Activated CD8-positive, alpha-beta memory T cell treated with anti-CD3 and anti-CD28 coated beads for 4 hours (primary cell): ENCODE measurements at places on chromosomes 1 and 21.
A peak's percentile ranks its signal among the peaks of the same experiment; 100 is the strongest.

DNA sequence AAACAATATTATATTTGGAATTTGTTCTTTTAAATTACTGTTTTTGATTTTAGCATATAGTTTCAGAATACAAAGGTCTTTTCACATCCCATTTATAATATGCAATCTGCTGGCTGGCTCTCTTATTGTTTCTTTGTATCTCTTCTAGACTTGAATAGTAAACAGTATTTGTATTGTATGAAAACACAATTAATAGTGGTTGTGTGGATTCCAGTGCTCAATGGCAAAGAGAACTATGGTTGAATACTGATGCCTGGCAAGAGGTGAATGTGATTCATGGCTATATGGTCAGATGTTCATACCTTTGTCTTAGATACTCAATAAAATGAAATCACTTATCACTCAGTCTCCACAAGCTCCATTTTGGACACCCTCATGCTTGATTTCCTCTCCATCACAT is 37.2 kb downstream of the OR6Y1 start:
- DNase-seq: no peak

DNA sequence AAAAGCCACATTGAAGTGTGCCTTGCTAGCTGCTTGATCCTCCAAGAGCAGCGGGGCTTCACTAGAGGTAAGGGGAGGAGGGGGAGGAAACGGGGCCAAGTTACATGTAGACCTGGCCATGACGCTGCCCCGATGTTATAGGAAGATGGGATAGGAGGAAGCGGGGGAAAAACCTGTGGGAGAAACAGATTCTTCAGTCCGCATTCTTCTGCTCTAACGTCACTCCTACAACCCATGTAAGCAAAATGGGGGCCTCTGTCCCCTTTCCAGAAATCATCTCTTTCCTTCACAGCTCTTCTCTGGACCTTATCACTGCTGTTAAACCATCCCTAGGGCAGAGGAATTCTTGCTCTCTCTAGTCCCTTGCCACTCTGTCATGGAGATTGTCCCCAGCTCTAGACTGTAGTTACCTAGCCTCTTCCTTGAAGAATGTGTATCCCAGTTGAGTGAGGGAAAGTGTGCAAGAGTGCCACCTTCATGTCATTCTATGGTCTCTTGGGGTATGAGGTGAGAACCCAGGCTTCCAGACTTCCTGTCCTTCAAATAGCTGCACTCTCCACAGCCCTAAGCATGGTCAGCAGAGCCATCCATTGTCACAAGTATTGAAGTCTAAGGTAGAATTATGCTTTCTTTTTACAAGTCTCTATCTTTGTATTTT is 11.4 kb downstream of the PLEKHO1 start:
- DNase-seq: no peak

- no peak for DNase-seq
Measured at GRCh38 chr21:28537371-28538079, 455.2 kb downstream of the LTN1 start.

DNA sequence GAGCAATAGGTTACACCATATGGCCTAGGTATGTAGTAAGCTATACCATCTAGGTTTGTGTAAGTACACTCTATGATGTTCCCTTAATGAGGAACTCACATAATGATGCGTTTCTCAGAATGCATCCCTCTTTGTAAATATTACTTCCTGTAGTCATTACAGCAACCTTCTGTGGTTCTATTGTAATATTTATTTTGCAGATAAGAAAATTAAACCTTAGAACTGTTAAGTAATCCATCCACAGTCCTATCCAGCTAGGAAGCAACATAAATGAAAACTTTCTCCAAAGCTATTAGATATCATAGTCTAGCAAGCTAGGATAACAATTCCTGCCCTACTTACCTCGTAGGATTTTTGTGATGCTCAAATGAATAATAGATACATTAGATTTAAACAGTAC is 88.7 kb downstream of the WLS start:
- no peak for DNase-seq

DNA sequence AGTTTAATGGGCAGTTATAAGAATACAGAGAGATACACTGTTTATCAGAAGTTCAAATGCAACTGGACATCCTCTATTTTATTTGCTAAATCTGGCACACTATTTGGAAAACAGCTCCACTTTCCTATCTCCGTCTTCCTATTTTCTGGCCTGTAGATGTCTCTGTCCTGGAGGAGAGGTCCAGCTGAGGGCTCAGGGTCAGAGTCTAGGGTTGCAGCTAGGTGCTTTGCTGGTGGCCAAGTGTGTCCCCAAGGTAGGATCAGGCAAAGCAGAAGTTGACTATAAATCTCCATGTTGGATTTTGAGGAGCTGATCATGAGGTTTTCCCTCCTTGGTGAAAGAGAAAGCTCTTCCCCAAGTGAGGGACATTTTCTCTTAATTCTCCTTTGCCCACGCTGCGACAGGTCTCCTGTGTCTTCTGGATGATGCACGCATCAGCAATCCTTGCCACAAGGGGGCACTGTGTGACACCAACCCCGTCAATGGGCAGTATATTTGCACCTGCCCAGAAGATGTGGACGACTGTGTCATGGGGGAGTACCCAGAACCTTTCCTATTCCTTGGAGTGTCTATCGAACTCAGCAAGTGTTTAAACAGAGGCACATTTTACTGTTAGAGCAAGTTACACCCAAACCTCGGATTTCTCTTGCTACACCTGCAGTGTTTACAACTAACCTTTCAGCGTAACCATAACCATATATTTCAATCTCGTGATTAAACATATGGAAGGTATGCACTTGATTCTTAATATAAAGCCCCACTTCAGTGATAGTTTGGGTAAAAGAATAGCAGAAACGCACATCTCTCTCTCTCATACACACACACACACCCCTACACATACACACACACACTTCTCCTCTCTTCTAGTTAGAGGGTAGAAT is 10.2 kb downstream of the ADAM30 start:
- DNase-seq: peak; percentile 19
